ENCODE measurements at places on chromosomes 1 and 21.

- no peak for DNase-seq
Measured at GRCh38 chr21:41621513-41621912, 113.6 kb upstream of the TMPRSS2 start.

- peak; percentile 45 for DNase-seq
Measured at GRCh38 chr1:176880955-176881595, 283.4 kb downstream of the ASTN1 start.

GRCh38 chr21:44024887-44025353 lies 12.8 kb downstream of the TRAPPC10 start:
- no peak for DNase-seq

GRCh38 chr1:164225011-164225410 lies 334.0 kb upstream of the PBX1 start:
- DNase-seq, result no peak

GRCh38 chr1:167650269-167651160 lies 20.5 kb downstream of the RCSD1 start:
- peak; percentile 8 for DNase-seq

DNA sequence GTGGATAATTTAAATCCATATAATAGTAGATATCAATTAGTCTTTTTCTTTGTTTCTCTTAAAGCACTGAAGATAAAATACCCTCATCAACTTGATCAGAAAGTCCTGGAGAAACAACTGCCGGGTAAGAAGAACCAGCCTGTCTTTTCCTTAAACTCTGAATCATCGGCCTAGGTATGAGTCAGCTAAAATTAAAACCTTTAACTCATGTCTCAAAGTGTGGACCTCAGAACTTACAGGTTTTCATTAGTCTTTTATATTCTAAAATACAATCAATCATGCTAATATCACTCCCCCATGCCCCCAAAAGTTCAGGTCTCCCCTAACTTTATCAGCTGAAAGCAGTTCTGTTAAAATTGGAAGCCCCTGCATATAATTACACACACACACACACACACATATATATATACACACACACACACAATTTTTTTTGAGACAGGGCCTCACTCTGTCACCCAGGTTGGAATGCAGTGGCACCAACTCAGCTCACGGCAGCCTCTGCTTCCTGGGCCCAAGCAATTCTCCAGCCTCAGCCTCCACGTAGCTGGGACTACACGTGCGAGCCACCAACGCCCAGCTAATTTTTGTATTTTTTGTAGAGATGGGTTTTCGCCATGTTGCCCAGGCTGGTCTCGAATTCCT lies 61.3 kb downstream of the B3GALNT2 start:
- no peak for DNase-seq

GRCh38 chr1:155083865-155084721 lies 5.5 kb downstream of the EFNA3 start:
- peak; percentile 29 for DNase-seq

GRCh38 chr1:197844651-197845050 lies 57.8 kb upstream of the C1orf53 start:
- DNase-seq, result no peak

DNA sequence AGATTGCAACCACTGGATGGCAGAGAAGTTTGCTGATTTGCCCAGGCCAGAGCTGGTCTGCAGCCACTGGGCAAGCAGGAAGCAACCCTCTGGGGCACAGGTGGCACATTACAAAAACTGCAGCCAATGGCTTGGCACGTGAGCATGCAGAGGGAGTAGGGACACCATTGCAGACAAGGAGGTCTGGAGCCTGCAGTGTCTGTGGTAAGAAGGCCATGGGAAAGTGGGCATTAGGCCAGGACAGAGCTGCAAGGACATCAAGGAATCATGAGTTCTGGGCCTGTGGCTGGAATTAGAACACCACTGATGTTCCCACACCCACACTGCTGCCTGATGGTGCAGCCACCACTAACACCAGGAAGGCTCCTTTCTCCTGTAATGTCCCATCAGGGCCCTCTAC lies 113.0 kb downstream of the TSEN15 start:
- DNase-seq, result no peak

- DNase-seq, result no peak
Measured at GRCh38 chr1:45573231-45573804, 10.5 kb upstream of the NASP start.

GRCh38 chr1:178137238-178137637 lies 43.3 kb downstream of the RASAL2 start:
- DNase-seq, result no peak

DNA sequence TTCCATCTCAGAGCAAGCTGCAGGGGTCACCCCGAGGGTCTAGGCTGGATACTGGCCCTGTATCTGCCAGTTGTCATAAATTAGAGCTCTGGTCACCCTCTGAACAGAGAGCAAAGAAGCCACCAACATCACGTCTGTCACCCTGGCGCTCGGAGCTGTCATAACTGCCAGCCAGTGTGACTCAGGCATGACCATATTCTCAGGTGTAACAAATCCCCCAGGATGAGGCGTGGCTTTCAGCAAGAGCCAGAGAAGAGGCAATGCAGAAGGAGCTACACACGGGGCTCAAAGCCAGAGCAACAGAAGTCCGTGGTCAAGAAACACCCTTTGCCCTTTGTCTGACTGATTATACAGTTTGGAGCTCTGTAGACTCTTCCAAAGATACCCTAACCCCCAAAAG lies 40.0 kb downstream of the PRAMEF20 start:
- no peak for DNase-seq

GRCh38 chr1:241202401-241202800 lies 154.6 kb downstream of the RGS7 start:
- no peak for DNase-seq

DNA sequence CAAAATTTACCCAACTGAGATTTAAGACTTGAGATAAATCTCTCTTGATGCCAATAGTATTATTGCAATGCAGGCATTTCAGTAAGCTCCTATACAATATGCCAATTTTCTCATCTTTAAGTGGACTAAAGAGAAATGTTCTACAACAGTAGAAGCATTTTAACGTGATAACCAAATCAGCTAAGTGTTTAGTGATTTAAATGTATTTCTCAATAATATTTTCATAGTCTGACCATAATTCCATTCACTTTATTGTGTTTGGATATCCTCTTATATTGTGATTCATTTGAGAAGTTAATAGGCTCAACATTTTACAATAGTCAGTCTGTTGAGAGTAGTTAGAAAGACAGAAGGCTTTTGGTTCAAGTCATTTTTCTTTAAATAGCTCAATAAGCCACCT lies 44.6 kb upstream of the DR1 start:
- no peak for DNase-seq

- no peak for DNase-seq
Measured at GRCh38 chr1:193729429-193729828, 543.0 kb upstream of the B3GALT2 start.

DNA sequence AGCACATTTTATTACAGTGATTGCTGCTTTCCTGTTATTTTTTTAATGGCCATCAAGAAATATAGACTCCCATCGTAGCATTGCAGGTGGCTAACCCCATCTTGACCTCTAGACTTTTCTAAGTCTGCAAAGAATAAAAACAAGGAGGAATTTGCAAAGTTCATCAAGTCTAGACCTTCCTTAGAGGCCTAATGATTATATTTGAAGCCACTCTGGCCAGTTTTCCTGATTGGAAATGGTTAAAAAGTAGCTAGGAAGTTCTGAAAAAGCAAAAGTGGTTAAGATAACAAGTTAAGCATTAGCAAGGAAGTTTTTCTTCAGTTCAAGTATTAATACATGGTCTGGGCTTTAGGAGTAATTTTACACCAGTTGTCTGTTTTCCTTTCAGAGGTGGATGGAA lies 16.7 kb upstream of the KCNJ15 start:
- no peak for DNase-seq

GRCh38 chr1:171433451-171433850 lies 51.9 kb upstream of the PRRC2C start:
- no peak for DNase-seq

DNA sequence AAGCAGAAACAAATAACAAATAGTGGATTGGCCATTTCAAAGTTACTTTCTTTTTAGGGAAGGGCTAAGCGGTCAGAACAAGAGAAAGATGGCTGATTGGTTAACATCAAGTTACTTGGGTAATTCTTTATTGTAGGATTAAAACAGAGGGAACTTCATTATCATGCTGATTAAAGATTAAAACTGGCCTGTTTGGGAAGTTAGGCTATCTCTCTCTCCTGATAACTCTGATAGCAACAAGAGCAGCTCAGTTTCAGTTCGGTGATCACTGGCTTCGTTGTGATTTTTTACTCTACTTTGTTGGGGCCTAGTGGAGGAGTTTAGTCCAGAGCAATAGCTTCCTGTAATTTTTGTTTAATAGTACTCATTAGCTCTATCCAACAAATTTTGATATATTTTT lies 20.5 kb upstream of the COP1 start:
- DNase-seq, result no peak

Data from NCI-H510A treated with DMSO at 0.1 percent for 48 hours (cell line).